NCI-H2029 (cell line): ENCODE measurements at places on chromosomes 2 and 18.

- no peak for DNase-seq
Observed at GRCh38 chr2:146873646-146874259, 971.1 kb upstream of the ACVR2A start.

DNA sequence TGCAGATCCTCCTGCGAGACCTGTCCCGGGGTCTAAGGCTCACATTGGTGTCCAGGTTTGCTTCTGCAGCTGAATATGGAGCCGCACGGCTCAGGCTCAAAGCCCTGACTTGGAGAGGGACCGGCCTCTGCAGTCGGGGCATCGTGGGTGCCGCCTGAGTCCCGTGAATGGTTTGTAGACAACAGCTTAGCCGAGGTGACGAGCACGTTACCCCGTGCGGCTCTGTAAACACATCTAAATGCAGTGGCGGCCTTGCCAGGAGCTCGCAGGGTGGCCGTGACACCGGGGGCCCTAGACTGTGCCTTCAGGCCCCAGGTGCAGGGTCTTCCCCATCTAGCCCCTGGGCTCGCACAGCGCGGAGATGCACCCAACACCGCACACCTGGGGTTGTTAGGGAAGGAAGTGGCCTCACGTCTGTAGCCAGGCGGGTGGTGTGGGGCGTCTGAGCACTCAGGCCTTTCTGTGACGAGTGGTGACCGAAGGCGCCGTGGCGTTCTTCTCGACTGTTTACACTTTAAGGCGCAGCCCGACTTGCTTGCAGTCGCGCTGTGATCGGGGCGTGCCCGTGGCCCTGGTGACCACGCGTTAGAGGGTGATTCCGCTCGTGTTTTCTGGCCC lies 91.6 kb downstream of the NFATC1 start:
- DNase-seq = no peak

DNA sequence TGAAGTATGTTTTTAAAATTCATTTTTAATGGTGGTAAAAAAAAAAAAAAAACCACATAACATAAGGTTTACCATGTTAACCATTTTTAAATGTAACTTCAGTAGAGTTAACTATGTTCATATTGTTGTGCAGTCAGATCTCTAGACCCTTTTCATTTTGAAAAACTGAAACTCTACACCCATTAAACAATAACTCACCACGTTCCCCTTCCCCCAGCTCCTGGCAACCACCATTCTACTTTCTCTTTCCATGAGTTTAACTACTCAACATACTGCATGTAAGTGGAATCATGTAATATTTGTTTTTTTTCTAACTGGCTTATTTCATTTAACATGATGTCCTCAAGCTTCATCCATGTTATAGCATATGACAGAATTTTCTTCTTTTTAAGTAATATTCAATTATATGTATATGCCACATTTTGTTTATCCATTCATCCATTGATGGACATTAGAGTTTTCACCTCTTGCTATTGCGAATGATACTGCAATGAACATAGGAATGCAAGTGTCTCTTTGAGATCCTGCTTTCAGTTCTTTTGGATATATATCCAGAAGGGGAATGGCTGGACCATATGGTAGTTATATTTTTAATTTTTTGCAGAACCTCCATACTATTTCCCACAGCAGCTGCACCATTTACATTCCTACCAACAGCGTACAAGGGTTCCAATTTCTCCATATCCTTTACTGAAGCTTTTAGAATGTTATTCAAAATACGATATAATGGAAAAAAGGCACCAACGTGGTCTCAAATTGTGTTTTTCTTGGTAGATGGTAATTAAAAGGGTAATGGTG lies 91.0 kb downstream of the SPTBN1 start:
- no peak for DNase-seq

- no peak for DNase-seq
Observed at GRCh38 chr18:57353940-57354461, 1.6 kb downstream of the ST8SIA3 start.

- no peak for DNase-seq
Observed at GRCh38 chr2:210189452-210190138, 18.4 kb upstream of the KANSL1L start.

- DNase-seq = no peak
Observed at GRCh38 chr2:143796051-143796450, 666.8 kb downstream of the ARHGAP15 start.

DNA sequence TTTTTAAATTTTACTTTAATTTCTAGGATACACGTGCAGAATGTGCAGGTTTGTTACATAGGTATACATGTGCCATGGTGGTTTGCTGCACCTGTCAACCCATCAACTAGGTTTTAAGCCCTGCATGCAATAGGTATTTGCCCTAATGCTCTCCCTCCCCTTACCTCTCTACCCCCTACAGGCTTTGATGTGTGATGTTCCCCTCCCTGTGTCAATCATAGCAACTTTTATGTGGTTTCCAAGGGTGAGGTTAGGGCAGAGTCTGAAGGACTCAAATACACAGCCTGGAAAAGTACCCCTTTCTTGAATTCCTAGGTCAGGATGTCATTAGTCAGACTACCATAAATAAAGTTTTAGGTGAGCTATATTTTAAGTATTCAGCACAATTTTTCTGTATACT lies 31.1 kb upstream of the MYT1L start:
- no peak for DNase-seq

DNA sequence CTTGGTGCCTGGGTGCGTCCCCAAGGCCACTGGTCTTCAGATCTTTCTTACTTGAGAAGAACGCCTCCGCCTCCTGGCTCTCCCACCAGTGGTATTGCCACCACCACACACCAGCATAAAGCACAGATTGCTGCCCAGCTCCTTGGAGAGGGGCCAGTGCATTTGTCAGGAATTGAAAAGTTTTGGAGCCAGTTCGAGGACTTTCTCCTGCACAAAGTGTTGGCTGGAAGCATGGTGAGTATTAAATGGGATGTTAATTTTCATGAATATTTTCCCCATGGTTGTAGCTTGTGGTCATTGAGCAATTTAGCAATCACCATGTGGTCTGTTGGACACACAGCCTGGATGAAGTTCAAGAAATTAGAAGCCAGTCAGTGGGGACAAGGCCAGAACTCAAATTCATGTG lies 684.6 kb upstream of the FANCL start:
- no peak for DNase-seq

DNA sequence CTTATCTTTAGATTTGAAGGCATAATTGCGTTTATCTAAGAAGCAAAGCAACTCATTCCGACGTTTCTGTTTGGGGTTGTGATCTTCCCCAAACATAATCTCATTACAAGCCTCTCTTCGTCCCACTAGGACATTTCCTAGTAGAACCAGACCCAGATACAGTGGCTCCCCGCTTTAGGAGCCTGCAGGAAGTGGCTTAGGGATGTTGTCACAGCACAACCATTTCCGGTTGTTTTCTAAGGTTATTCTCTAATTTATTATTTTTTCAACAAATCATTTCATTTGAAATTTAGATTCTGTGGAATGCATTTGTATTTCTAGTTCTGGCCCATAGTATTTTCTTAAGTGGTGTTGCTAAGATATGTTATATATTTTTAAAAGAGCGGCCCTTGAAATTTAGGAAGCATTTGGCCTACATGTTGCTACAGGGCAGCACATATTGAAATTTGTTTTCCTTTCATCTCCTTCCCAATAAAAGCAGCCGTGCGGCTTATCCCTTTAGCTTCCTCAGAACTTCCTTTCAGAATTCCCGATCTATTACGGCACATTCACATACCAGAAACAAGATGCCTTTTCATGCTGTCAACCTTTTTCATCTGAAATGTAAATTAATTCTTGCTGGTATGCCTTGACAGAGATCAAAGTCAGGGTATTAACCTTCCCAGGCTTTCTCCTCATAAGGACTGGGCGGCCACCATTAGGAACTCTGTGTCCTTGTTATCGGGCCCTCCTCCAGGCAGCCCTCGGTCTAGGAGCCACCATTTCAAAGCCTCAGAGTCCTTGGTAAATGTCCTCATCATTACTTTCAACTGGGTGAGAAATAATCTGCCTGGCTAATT lies 210.9 kb upstream of the SP5 start:
- DNase-seq = no peak

GRCh38 chr18:13532406-13533075 lies 193.8 kb downstream of the FAM210A start:
- no peak for DNase-seq

DNA sequence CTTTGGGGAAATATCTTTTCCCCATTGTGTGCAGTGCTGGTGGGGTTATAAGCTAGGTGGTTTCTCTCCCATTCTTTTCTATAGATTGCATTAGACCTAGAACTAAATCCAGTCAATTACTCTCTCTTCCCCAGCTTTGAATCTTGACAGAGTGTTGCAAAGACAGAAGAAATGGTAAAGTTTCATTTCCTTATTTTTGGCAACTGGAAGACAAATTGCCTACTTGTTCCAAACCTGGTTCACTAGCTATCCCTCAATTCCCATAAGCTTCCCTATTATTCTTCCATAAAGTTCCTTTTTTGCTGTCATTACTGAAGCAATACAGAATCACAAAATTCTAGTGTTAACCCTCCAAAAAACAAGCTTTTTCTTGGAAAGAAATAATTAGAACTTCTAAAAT lies 94.0 kb upstream of the ITGA4 start:
- no peak for DNase-seq

- DNase-seq = no peak
Observed at GRCh38 chr2:230453006-230453405, 37.0 kb downstream of the SP100 start.

DNA sequence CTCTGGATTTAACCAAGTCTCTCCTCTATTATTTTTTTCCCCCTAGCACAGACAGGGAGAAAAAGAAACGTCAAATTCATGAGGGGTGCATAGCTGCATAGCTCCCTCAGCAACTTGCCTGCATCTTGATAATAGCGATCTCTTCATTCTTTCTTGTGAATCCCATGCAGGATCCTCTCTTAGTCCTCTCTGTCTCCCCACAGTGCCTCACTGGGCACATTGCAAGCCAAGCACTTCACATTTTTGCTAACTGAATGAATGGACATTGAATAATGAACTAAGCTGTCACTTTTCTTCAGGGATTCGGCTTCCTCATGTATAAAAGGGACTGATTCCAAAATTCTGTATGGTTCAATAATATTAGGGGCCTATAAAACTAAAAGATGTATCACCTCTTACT lies 2.9 kb upstream of the EPB41L3 start:
- no peak for DNase-seq

GRCh38 chr2:127811397-127812321 lies 688 bp upstream of the WDR33 start:
- DNase-seq = no peak

- DNase-seq = no peak
Observed at GRCh38 chr2:120442541-120442922, 96.6 kb downstream of the INHBB start.

DNA sequence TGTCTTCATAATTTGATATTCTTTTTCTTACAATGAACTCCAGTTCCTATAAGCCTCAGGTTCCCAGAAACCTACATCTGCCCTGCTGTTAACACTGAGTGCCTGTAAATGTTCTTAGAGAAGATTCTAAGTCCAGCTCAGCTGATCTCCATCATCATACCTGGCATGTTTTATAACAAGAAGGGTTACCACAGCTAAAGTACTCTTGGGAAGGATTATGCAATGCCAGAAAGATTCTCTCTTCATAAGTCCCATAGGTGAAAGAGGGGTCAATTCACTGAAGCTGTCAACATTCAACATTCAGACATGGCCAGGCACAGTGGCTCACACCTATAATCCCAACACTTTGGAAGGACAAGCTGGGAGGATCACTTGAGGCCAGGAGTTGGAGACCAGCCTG lies 31.3 kb upstream of the PTPN4 start:
- no peak for DNase-seq

DNA sequence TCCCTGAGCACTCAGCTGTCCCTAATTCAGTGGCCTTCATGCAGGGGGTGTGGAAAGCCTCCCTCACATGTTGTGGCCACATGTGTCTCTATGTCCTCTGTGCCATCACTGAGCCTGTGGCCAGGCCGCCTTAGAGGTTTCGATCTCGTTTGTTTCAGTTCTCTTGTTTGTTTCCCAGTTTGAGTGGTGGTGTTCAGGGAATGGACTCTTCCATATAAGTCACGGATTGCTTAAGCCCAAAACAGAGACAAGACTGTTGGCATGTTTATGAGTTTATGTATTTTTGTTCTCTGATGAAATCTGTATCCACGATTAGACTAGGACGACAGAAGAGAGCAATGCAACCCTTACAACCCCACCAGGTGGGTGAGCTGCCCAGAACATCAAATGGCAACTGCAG lies 134.5 kb downstream of the CCBE1 start:
- no peak for DNase-seq

DNA sequence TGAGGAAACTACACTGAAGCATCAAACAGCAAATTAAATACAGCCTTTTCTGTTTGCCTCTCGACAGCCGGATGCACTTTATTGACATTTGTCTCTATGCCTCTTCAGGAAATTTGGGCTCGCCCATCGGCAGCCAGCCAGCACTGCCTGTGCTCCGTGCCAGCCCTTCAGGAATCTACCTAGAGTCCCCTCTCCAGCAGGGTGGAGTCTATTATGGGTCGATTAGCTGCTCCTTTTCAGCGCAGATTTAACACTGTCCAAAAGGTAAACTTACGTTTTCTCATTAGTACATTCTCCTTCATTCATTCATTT lies 91.5 kb downstream of the MYCN start:
- peak; percentile 63 for DNase-seq

GRCh38 chr2:232138441-232138840 lies 176.9 kb downstream of the DIS3L2 start:
- DNase-seq = no peak

- DNase-seq = peak; percentile 40
Observed at GRCh38 chr2:11571170-11571569, 37.3 kb downstream of the GREB1 start.

- DNase-seq = no peak
Observed at GRCh38 chr2:39995005-39995737, 216.1 kb upstream of the THUMPD2 start.

DNA sequence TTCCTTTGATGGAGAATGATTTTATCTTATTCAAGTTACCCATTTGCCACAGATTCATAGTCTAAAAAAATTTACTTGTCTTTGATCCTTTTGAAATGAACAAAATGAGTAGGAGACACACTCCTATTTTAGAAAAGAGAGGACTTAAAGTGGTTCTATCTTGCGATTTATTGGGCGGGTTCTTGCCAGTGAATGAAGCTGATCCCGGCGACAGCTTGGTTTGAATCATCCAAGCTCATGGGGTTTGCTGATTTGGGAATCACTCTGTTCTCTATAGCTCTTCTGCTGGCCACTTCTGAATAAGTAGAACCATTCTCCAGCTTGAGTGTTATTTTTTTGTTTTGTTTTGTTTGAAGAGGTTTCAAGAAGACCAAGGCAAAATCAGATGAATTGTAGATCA lies 25.5 kb upstream of the PPP1CB start:
- no peak for DNase-seq

DNA sequence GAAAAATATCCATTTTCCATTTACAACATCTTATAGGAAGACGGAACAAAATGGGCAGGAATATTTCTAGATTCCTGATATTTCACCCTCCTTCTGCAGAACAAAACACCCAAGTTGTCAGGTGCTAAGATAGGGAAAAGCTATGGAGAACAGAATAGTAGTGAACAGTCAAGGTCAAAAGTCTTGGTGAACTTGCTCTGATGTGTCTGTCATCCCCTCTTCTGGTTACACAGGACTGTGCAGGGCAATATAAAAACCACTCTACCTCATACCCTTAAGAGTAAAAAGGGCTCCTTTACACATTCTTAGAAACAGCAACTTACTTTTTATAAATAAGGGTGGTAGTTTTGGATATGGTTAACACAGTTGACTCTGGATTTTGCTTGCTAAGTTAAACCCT lies 4.4 kb downstream of the MYL1 start:
- DNase-seq = no peak
